Activated CD8-positive, alpha-beta memory T cell treated with anti-CD3 and anti-CD28 coated beads, Interleukin-2, amount 10 ng/mL, durations not matched to agents 7 days and 5 days (primary cell): ENCODE measurements at places on chromosomes 4 and X.

GRCh38 chr4:16443504-16444088 is 217.3 kb upstream of the TAPT1 start:
- no peak for DNase-seq

GRCh38 chrX:134782796-134783195 is 124.5 kb upstream of the PLAC1 start:
- no peak for DNase-seq

GRCh38 chrX:2183193-2183725 is 317.5 kb downstream of the DHRSX start:
- DNase-seq = no peak

GRCh38 chr4:720111-720860 is 14.7 kb downstream of the PCGF3 start:
- DNase-seq = no peak

DNA sequence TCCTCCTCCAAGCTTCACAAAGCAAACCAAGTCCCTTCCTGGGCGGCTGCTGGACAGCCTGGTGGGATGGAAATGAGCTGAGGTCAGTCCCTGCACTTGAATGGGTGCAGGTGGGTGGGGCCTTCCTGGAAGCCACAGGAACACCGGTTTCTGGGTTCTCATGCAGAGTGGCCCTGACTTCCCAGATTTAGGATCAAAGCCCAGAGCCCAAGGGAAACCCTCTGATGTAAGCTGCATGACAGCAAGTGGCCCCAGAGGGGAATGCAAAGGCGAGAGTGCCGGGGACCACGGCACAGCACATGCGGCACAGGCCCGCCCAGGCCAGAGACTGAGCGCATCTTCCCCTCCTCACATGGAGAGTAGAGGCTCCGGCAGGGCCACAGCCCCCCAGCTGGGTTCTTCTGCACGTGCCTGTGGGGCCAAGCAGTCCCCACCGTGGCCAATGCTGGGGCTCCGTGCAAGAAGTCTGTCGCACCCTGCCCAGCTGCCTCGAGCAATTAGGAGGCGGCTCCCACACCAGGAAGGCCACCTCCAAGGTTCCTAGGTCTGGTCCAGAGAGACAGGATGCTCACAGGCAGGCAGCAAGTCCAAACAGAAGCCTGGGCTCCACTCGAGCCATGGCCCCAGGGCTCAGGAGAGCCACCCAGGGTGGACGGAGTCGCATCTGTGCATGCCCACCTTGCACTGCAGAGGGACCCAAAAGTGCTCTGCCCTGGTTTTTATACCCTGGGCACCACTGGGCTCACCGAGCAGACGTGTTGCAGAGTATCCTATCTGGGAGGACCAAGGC is 83.0 kb downstream of the HTRA3 start:
- DNase-seq = no peak

DNA sequence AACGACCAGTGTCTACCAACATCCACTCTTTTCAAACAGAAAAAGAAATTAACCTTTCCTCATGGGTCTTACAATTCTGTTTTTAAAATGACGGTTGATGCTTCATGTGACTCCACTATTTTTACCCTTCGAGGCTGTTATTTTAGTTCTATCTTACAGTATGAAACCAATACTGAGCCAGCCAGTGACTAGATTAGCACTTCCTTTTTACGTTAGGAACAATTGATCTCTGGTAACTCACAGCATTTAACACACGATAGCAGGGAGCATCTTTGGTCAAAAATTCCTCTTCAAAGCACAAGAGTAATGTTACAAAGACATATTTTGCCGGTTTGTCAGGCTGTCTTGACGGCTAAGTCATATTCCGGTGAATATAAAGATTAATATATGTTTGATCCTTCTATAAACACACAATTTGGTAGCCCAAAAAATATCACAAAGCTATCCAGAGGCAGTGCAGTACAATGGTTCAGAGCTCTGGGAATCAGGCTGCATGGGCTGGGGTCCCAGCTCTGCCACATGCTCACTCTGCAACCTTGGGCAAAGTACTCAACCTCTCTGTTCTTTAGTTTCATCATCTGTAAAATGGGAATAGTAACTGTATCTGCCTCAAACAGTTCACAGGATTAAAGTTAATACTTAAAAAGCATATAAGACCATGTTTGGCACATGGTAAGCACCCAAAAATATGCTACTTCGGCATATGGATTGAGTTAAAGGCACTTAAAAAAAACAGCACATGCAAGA is 62.9 kb upstream of the TXK start:
- DNase-seq = no peak

DNA sequence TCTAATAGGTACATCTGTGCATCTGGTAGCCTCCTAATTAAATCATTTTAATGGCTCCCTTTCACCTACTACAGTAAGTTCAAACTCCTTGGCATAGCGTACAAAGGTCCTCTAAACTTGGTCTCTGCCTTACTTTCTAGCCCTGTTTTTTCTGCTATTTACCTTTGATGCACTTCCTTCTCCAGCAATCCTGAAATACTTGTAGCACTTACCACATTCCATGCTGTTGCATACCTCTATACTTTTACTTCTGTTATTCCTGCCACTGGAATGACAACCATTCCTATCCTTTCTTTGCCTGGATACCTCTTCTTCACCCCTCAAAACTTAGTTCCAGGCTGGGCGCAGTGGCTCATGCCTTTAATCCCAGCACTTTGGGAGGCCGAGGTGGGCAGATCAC is 56.6 kb upstream of the LHFPL1 start:
- DNase-seq = no peak

- no peak for DNase-seq
These were observed 95.3 kb downstream of the GRID2 start for GRCh38 chr4:92399032-92399431.

GRCh38 chrX:9662148-9662547 is 103.5 kb downstream of the GPR143 start:
- no peak for DNase-seq

GRCh38 chrX:11309220-11309619 is 16.0 kb downstream of the AMELX start:
- DNase-seq = no peak

- no peak for DNase-seq
These were observed 666.2 kb downstream of the DMD start for GRCh38 chrX:32545101-32545500.

DNA sequence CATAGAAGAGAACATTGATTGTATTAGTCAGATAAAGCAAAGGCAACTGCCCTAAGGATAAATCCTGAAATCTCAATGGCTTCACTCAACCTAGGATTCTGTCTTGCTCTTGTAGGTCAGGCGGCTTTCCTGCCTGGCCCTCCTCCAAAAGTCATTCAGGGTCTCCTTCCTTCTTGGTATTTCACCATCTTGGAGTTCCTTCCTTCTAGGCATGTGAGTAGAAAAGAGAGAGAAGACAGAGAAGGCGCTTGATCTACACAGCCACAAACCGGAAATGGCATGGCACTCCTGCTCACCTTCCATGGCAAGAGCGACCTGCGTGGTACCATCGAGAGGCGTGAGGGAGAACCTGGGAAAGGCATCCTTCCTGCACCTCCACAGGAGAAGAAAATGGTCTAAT is 45.3 kb upstream of the HELT start:
- no peak for DNase-seq
